ELR (cell line): ENCODE measurements at places on chromosomes 5 and 9.

GRCh38 chr9:32161209-32161608 is 223.2 kb upstream of the ACO1 start:
- DNase-seq: no peak

GRCh38 chr9:135506327-135507103 is 6.0 kb downstream of the MRPS2 start:
- DNase-seq: no peak

GRCh38 chr5:115116001-115116400 is 53.7 kb downstream of the TRIM36 start:
- no peak for DNase-seq

DNA sequence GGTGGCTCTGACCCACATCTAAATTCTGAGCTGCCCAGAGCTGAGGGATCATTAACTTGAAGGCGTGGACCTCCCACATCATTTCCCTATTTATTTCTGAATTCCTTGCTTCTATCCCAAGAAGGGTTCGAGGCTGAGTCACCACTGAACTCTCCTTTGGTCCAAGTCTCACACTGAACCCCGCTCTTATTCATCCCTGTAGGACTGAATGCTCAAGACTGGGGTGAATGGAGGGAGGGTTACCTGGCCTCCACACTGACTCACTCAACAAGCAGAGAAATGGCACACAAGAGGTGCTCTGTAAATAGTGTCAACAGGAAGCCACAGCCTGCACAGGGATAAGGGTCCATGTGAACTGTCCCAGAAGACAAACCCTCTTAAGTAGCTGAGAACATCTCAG is 79.1 kb upstream of the FSTL4 start:
- DNase-seq: peak; percentile 33

- no peak for DNase-seq
These were observed 5.7 kb upstream of the TRAF2 start for GRCh38 chr9:136880651-136881050.

- no peak for DNase-seq
These were observed 215.3 kb downstream of the SPOCK1 start for GRCh38 chr5:137283801-137284200.

DNA sequence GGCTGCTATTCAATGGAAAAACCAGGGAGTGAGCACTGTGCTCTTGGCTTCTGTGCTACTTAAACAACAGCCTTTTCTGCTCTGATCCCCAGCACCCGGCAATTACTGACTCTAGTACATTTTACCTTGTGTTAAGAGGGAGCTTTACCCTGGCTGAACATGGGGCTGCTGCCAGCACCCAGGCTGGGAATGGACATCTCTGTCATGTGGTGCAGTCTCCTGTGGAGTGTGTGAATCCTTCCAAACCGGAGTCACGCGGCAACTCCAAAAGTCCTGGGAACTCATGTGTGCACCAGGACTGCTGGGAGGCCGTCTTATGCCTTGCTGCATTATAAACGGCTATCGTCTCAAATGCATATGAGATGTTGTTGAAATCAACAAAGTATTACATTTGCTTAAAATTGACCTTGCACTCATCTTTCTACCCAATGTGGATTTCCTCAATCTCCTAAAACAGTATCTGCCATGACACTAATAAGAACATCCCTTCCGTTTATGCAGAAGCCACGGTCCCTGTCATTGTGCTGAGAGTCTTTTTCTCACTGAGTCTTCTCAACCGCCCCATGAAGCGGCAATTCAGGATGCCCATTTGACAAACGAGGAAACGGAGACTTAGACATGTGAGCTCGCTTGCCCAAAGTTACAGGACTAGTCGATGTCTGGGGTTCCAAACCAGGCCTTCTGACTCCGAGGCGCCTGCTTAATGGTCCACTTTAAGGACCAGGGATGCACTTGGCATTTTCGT is 884 bp upstream of the GSN start:
- no peak for DNase-seq
